Muscle of leg (tissue), 16 donors: ENCODE measurements at places on chromosomes 5 and 9. TPM values are rescaled to one million over a fixed set of nuclear protein-coding genes. Genes with fewer than 3 reads are reported as not detected.

DNA sequence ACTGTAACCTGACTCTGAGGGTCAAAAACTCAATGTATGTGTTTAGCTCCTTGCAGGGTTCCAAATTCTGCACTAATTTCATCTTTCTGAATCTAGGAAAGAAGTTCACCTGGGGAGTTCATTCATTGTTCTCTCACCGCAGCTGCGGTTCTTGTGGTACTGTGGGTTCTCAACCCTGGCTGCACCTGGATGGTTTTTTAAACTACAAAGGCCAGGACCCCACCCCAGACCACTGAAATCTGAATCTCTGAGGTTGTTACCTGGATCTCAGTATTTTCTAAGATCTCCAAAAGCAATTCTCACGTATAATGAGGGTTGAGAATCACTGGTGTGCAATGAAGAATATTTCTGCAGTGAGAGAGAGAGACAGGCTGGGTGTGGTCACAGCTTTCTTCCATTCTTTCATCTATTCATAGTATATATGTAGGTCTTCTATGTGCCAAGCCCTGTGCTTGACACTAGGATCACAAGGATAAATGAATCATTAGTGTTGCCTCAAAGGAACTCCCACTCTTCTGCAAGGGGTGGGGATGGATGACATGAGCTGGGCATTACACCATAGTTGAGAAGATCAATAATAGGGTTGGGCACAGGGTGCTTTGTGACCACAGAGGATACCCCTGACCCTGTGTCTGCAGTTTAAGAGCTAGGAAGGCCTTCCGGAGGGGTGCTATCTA lies 109.8 kb downstream of the GALNT10 start:
- H3K27ac ChIP-seq: no peak overlapping the region
- H3K4me3 ChIP-seq: no peak overlapping the region
- peaks cover 5% of the 10 kb centered on the region for H3K4me1 ChIP-seq
- peaks cover 14% of the 10 kb centered on the region for H3K36me3 ChIP-seq

GRCh38 chr9:14327036-14327435 lies 13.1 kb upstream of the NFIB start:
- peak; percentile 12 for DNase-seq
- no peak overlapping the region for H3K27ac ChIP-seq
- no peak overlapping the region for H3K4me3 ChIP-seq
- no peaks in the 10 kb centered on the region for H3K27me3 ChIP-seq
- H3K4me1 ChIP-seq: no peaks in the 10 kb centered on the region
- no peaks in the 10 kb centered on the region for H3K36me3 ChIP-seq

- H3K27ac ChIP-seq: no peak overlapping the region
- no peak for DNase-seq
- H3K36me3 ChIP-seq: no peaks in the 10 kb centered on the region
- no peaks in the 10 kb centered on the region for H3K27me3 ChIP-seq
- H3K4me1 ChIP-seq: no peaks in the 10 kb centered on the region
These were observed 18.7 kb downstream of the CRHBP start for GRCh38 chr5:76971511-76971910.

GRCh38 chr5:109354761-109355160 lies 55.0 kb downstream of the PJA2 start:
- no peak overlapping the region for H3K4me3 ChIP-seq
- H3K36me3 ChIP-seq: peaks cover 20% of the 10 kb centered on the region
- H3K27me3 ChIP-seq: no peaks in the 10 kb centered on the region
- no peaks in the 10 kb centered on the region for H3K4me1 ChIP-seq
- DNase-seq: no peak

Gene SLC35D2
- total RNA-seq: 14.6 TPM
